B cell (primary cell): ENCODE measurements at places on chromosomes 2 and 18.

- DNase-seq = no peak
Measured at GRCh38 chr2:48566592-48567310, 36.8 kb downstream of the STON1 start.

DNA sequence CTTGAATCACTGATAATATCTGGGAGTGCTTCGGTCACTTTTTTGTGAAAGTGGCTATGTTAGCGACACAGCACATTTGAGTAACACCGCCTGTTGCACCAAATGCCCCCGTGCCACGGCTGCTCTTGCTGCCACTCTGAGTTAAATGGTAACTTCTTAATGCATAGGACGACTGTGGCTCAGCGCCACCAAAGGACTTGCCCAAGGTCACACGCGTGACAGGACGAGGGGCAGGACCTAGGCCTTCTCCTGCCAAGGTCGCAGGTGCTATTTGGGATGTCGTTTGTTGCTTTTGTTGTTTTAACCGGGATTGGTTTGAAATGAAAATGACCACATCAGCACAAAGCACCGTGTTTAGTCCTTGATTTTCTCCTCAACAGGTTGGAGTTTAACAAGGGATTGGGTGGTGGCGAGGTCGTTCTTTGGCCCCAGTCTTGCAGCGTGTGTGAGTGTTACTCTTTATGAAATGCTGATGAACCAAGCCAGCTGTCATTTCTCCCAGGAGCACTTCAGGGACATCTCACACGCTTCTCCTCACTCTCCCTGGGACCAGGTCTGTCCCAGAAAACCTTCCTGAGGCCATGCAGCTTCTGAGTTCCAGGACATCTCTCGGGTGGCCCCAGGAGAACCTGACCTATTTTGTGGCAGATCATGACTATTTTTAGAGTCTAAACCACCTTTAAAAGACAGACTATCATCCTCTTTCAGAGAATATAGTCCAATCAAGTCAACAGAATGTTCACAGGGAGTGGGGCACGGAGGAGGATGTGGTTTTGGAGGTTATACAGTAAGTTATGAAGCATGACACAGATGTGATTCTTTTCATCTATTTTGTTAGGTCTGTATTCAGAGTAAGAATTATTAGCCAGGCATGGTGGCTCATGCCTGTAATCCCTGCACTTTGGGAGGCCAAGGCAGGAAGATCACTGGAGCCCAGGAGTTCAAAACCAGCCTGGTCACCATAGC, 49.9 kb downstream of the MTCL1 start:
- DNase-seq = peak; percentile 62

- no peak for DNase-seq
Measured at GRCh38 chr2:235803028-235803427, 309.2 kb downstream of the AGAP1 start.

- no peak for DNase-seq
Measured at GRCh38 chr2:3285901-3286645, 91.5 kb downstream of the EIPR1 start.

DNA sequence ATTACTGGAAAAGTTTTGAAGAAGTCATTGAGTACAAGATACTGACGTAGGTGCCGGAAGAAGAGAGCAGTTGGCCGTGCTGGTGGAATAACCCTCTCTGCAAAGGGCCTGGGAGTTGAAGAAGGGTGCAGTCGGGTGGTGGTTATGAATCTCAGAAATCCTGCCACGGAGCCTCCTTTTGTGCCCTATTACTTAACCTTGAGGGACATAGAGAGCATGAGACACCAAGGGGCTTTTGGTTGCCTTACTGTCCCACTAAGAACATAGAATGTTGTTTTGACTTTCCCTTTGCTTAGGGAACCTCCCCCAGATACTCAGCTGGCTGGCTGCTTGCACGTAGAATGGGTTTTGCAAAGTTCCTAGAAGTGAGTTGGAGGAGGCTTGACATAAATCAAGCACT, 1.3 kb upstream of the CD28 start:
- DNase-seq = no peak

GRCh38 chr2:113169002-113169530, 4.7 kb upstream of the PSD4 start:
- DNase-seq = peak; percentile 65

GRCh38 chr18:31426871-31427406, 20.6 kb upstream of the DSG3 start:
- DNase-seq = no peak

GRCh38 chr2:198214114-198214596, 409.8 kb downstream of the PLCL1 start:
- no peak for DNase-seq

GRCh38 chr2:240726876-240727275, 35.2 kb downstream of the AQP12A start:
- no peak for DNase-seq

DNA sequence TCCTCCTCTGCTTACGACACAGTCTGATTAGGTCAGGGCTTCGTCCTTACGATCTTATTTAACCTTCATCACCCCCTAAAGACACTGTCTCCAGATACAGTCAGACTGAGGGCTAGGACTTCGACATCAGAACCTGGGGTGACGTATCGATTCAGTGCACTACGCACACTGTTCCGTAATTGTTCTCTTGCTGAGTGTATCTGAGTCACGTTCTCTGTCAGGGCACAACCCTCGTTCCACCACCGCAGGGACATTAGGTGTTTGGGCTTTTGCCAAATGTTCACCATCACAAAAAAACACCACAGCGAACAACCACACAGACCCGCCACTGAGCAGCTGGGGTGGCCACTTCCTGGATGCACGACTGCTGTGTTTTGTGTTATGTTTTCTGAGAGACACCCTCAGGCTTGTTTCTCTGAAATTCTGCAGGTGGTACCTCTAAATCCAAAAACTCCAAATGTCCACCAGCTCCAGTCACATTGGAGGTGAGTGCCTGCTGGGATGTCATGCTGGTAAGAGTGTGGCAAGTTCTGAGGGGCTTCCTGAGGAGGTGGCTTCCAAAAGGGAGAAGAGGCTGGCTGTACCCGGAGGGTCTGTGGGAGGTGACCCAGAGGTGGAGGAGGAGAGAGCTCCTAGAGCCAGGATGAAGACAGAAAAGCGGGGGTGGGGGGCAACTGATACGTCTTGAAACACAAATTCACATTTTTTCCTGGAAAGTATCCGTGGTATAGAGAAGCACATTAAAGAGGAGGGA, 66.6 kb downstream of the ADNP2 start:
- DNase-seq = no peak

GRCh38 chr18:77101410-77102258, 30.9 kb downstream of the MBP start:
- DNase-seq = peak; percentile 63

DNA sequence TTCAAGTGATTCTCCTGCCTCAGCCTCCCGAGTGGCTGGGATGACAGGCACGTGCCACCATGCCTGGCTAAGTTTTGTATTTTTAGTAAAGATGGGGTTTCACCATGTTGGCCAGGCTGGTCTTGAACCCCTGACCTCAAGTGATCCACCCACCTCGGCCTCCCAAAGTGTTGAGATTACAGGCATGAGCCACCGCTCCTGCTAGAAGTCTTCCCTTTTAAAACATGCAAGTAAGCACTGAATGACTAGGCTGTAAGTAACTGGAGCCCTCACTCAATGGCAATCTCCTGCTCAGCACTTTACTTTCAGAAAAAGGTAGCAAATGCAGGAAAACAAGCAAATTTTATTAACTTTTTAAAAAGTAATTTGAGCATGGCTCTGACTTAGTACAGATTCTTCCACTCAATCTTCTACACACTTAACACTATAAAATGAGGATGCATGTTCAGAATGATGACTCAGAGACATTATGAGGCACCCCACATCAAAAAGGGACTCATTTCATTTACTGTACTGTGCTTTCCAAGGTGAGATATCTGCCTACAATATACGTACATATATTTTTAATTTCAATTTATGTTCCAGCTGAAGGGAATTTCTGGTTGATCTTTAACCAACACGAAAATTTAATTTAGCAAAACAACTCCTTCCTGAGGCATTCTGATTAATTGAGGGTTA, 6.6 kb upstream of the NCK2 start:
- DNase-seq = no peak

GRCh38 chr2:71614976-71615766, 161.8 kb downstream of the DYSF start:
- DNase-seq = no peak

DNA sequence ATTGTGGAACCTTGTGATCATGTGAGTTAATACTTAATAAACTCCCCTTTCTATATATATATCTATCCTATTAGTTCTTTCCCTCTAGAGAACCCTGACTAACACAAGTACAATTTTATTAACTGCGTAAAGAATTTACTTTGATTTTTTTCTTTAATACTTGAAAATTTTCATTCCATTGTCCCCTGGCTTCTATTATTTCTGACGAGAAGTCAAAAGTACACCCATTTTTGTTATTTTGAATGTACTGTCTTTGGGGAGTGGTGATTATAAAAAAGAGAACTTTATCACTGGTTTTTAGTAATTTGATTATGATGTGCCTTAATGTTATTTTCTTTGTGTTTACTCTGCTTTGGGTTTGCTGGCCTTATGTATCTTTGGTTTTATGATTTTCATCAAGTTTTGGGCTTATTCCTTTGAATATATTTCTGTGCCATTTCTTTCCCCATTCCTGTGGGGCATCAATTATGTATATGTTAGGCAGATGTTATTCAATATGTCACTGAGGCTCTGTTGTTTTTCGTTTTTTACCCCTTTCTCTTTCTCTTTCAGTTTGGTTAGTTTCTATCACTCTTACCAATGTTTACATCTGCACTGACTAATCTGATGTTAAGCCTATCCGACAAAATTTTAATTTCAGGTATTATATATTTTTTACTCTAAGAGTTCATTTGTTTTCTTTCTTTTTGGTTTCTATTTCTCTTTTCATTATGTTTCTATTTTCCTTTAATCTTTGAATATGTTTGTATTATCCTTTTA, 271.4 kb downstream of the CAMKMT start:
- no peak for DNase-seq
